NCI-H460 (cell line): ENCODE measurements at places on chromosomes 11 and 22. TPM values are rescaled to one million over a fixed set of nuclear protein-coding genes. Genes with fewer than 3 reads are reported as not detected.

GSTT2B gene
- total RNA-seq = 1.2 TPM in 1 of 2 replicates, not detected in the other

ZP1 gene
- not detected in 2 replicates for total RNA-seq

GRCh38 chr11:43818220-43818619 lies 62.4 kb upstream of the ALKBH3 start:
- DNase-seq = no peak

DNA sequence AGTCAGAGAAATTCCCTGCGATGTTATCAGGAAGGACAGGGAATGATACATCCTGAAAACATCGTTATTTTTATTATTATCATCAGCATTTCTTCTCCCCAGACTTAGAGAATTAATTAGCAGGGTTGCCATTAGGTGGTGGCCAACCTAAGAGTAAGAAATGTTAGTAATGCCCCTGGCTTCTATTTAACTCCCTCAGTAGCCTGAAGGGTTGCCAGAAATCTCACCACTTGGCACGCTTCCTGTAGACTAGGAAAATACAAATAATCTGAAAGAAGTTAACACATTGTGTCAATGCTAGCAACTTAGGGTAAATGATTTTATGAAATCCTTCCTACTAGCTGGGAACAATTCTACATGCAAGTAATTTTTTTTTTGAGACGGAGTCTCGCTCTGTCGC lies 45.5 kb downstream of the ENDOD1 start:
- DNase-seq = no peak

DNA sequence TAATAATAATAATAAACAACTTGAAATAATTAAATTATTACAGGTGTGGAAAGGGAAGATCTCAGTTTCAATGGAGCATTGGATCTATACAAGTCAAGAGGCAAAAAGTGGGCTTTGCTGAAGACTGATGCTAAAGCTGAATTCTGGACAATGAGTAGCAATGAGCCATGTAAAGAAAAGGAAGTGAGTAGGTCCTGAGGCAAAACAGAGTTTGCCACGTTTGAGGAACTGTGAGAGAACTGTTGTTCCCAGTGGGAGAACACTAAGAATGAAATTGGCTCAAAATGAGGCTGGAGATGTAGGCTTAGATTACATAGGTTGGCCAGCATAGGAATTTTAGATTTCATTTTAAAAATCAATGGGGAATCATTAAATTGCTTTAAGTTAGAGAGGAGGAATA lies 33.9 kb upstream of the TEAD1 start:
- DNase-seq = no peak

AP2A2 gene
- 25.1 and 35.9 TPM in 2 replicates for total RNA-seq

GRCh38 chr11:2779981-2780849 lies 80.4 kb upstream of the KCNQ1OT1 start:
- no peak for DNase-seq

DNA sequence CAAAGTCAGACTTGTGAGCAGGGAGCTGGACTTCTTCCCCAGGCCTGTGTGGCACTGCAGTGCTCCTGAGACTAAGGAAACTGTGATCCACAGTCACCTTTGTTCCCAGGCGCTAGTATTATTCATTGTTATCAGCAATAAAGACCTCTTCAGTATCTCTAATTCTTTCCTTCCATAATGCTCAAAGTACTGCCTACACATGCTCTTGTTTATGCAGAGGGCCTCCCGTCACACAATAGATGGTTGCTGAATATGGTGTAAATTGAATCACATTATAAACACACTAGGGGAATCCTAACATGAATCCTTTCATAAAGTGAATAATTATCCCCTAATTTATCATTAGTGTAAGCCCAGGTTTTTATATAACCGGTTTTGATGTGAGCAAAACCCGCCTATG lies 493.3 kb downstream of the BUD13 start:
- DNase-seq = no peak

CARD10 gene
- total RNA-seq = 3.1 and 4.7 TPM in 2 replicates

SMTNL1 gene
- total RNA-seq = not detected in 2 replicates

SMIM35 gene
- not detected in 2 replicates for total RNA-seq

DNA sequence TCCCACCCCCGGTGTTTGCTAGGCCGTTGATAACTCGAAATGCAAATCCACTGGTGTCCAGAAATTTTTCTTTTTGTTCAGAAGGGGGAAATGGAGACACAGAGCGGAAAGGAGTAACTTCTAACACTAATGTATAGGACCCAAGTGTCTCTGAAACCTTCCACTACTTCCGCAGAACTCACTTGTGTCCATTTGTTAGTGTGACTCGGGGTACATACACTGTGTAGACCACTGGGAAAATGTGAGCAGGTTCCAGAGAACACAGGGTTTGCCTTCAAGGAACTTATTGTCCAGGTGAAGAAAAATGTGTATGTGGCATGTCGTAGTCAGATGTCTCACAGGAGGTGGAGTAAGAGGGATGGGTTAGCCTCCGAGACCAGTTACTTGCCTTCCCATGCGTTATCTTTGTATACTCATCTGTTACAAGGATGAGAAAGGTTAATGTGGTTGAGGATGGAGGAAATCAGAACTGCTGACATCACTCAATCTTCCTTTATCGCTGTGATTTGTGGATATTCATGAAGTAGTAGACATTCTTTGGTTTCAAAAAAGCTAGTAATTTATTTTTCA lies 857 bp downstream of the ARCN1 start:
- no peak for DNase-seq

DNA sequence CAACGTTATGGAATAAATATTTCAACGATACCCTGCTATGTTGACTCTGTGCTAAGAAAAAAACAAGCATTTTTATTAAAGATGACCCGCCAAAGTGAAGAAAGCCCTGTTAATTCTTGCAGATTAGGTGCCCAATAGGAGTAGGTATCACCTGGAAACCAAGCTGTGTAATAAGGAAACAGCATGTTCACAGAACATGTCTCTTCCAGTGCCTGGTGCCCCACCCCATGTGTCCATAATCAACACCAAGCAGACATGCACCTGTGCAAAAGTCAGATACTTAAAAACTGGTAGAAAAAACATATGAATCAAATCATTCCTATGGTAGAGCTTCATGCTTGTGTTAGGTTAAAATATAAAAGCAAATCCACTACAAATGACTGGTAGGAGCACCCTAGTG lies 327.1 kb downstream of the SHANK2 start:
- no peak for DNase-seq

GPR83 gene
- total RNA-seq = 0.02 TPM in 1 of 2 replicates, not detected in the other

- DNase-seq = no peak
Observed at GRCh38 chr11:126662035-126662790, 306.7 kb downstream of the ST3GAL4 start.

APOL5 gene
- not detected in 2 replicates for total RNA-seq

RAB3IL1 gene
- 3.2 and 4.6 TPM in 2 replicates for total RNA-seq

DNA sequence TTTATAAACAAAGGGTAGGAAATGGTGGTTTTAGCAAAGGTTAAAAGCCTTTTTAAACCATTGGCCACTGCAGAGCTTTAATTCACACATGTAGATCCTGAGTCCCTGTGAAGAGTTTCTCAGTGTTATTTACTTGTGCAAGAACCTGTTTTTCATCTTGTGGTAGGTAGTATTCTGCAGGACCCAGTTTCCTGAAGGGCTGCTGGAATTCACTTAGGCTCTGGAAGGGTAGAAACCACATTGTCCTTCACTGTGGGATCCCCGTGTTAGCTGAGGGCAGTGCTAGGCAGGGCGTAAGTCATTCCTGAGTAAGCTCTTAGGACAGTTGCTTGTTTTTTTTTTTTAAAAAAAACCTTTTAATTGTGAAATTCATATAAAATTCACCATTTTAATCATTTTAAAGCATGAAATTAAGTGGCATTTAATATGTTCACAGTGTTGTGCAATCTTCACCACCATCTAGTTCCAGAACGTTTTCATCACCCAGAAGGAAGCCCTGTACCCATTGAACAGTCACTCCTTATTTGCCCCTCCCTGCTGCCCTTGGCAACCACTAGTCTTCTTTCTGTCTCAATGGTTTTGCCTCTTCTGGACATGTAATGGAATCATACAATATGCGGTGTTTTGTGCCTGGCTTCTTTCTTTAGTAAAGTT lies 77.7 kb downstream of the C22orf31 start:
- no peak for DNase-seq

DNA sequence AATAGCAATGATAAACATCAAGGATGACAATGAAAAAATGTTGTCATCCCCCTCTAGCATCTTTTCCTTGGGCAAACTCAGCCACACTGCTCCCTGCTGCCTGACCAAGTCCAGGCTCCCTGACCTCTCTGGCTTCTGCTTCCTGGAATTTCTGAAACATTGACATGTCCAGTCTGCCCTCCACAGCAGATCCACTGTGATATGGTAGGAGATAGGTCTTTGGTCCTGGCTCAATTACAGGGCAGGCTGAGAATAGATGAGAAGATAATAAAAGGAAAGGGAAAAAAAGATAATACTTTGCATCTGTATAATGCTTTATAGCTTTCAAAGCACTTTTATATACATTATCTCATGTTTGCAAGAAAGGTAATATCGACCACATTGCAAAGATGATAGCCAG lies 417.7 kb downstream of the BUD13 start:
- no peak for DNase-seq

- DNase-seq = no peak
Observed at GRCh38 chr22:20211997-20212753, 55.9 kb downstream of the RTN4R start.

OR6A2 gene
- total RNA-seq = 0.23 TPM in 1 of 2 replicates, not detected in the other

GRCh38 chr11:105937738-105938137 lies 84.3 kb downstream of the MSANTD4 start:
- no peak for DNase-seq

DTX4 gene
- 0.25 and 0.38 TPM in 2 replicates for total RNA-seq

DNA sequence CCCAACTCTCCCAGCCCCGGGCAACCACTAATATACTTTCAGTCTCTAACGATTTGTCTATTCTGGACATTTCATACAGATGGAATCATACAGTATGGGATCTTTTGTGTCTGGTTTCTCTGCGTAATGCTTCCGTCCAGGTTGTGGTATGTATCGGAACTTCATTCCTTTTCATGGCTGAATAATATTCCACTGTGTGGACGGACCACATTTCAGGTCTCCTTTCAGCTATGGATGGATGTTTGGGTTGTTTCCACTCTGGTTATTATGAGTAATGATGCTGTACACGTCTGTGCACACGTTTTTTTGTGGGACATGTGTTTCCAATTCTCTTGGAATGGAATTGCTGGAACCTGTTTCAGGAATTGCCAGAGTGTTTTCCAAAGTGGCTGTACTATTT lies 17.4 kb upstream of the CPT1A start:
- DNase-seq = no peak

- no peak for DNase-seq
Observed at GRCh38 chr11:76762867-76763572, 20.1 kb upstream of the TSKU start.

GAL gene
- 35.4 and 37.1 TPM in 2 replicates for total RNA-seq

DNA sequence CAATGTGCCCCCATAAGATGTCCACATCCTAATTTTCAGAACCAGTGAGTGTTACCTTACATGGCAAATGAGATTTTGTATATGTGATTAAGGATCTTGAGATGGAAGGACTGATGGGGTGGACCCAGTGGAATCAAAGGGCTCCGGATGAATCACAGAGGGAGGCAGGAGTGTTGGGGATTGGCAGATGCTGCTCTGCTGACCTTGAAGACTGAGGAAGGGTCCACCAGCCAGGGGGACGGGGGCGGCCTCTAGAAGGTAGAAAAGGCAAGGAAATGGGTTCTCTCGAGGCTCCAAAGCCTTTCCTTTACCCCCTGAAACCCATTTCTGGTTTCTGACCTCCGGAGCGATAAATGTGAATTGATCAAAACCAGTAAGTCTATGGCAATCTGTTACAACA lies 18.8 kb downstream of the TMEM218 start:
- no peak for DNase-seq
